ENCODE measurements at places on chromosomes 11 and 22. TPM values are rescaled to one million over a fixed set of nuclear protein-coding genes. Genes with fewer than 3 reads are reported as not detected.

GRCh38 chr11:64128255-64129006, 37.5 kb downstream of the MACROD1 start:
- no peak overlapping the region for H3K27ac ChIP-seq
- no peak overlapping the region for H3K4me3 ChIP-seq
- no peaks in the 10 kb centered on the region for H3K27me3 ChIP-seq
- H3K4me1 ChIP-seq, result no peaks in the 10 kb centered on the region
- no peak for DNase-seq
- H3K36me3 ChIP-seq, result no peaks in the 10 kb centered on the region

DNA sequence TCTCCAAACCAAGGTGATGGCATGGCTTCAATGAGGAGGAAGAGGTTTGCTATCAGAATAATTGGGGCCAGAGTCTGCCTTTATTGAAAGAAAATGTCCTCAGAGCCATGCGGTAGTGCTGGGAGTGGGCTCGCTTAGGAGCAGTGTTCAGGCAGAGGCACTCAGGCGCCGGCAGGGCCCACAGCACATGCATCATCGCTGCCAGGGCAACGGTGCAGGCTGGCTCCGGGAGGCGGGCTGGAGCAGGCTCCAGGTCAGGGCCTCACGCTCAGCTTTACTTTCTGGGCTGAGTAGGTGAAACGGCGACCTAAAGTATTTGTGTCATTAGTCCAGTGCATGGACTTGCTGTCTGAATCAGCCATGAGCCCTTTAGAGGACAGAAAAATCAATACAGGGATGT, 169.9 kb upstream of the CCDC90B start:
- DNase-seq, result no peak
- H3K27me3 ChIP-seq, result no peaks in the 10 kb centered on the region
- H3K4me1 ChIP-seq, result no peaks in the 10 kb centered on the region
- no peaks in the 10 kb centered on the region for H3K36me3 ChIP-seq

- no peak for DNase-seq
- H3K4me1 ChIP-seq, result no peaks in the 10 kb centered on the region
- H3K4me3 ChIP-seq, result no peak overlapping the region
- H3K27me3 ChIP-seq, result no peaks in the 10 kb centered on the region
- no peak overlapping the region for H3K27ac ChIP-seq
Measured at GRCh38 chr11:44684859-44685281, 41.9 kb upstream of the TSPAN18 start.

ESAM gene
- total RNA-seq, result 38.7 TPM

BIK gene
- total RNA-seq, result 22.6 TPM

KRTAP5-7 gene
- not detected for total RNA-seq
